ENCODE measurements at places on chromosomes 4 and X.

GRCh38 chr4:54581807-54582206 lies 76.0 kb upstream of the KIT start:
- no peak for DNase-seq

DNA sequence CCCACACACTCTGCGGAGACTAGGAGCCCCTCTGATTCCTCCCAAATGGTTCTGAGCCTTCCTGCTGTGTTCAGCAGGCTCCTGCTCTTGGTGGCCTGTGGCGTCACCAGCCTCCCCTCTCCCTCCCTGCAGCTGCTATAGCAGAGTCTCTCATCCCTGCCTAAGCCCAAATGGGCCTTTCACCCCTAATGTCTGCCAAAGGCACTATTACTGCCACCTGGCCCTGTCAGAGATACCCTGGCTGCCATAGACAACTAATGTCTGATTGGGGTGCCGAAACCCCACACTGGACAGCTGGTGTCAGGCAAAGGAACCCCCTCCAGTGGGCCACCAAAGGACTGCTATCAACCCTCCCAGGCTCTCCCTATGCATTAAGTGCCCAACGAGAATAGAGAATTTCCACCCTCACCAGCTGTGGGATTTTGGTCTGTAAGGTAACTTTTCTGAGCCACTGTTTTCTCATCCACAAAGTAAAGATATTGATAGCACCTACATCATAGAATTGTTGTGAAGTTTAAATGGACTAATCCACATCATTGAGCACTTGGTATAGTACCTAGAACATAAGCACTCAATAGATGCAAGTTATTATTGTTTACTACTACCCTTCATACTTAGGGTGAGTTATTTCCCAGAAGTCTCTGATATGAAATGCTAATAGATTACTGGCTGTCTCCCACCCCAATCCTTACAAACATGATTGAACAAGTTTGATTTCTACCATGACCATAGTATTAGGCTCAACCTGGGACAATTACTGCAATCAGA lies 421.3 kb downstream of the MID1IP1 start:
- no peak for DNase-seq

DNA sequence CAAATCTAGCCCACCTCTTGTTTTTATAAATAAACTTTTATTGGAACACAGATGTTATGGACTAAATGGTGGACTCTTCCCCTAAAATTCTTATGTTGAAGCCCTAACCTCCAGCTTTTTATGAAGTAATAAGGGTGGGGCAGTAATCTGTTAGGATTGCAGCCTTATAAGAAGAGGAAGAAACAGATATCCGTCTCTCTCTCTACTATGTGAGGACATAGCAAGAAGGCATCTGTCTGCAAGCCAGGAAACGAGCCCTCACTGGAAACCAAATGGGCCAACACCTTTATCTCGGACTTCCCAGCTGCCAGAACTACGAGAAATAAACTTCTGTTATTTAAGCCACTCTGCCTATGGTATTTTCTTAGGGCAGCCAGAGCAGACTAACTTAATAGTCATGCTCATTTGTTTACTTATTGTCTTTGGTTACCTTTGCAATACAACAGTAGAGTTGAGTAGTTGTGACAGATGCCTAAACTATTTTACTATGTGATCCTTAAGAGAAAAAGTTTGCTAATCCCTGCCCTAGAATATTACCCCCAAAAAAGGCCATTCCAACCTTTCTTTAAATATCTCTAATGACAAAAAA lies 67.4 kb downstream of the MANBA start:
- DNase-seq, result no peak

DNA sequence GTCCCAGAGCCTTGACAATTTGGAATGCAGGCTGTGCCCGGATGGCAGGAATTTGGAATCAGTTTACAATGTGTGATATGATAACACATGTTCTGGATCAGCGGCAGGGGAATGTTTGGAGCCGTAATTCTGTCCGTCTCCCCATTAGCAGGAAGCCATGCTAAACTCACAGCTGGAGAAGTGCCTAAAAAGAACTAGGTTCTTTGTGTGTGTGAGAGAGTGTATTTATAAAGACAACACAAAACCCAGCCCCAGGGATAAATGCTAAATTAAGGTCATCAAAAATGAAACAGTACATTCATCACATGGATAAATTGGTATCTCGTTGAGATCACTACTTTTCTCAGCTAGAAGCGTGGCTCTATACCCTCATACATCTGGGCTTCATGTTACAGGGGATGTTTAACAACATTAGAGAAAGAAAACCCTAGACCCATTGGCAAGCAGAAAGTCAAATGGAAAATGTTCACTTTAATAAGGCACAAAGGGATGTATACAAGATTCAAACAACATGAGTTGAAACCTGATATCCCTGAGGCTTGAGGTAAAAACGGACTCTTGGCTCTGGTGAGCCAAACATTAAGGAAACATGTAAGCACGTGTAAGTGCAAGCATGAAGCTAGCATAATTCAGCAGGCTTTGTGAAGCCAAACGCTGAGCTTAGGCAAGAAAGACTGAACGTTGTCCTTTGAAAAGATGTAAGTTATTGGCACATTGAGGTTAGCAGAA lies 18.0 kb upstream of the TMEM131L start:
- no peak for DNase-seq

GRCh38 chrX:137926090-137926489 lies 360.2 kb downstream of the ZIC3 start:
- DNase-seq, result no peak

GRCh38 chrX:41733939-41734338 lies 10.0 kb downstream of the GPR82 start:
- no peak for DNase-seq

DNA sequence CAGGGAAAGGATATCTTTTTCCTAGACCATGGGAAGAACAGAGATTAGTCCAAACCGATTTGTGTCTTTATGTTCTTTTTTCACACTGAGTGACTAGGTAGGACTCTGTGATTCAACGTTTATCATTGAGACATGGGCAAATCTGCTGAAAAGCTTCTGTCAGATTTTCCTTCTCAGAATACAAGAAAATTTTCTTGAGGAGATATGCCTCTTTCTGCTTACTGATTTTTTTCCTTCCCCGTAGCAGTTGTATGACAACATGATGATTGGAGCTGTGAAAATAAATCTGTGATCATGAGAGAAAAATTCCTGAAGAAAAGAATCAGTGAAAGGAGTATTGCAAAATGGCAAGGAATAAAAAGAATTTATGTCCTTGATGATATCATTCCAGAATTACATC lies 130.6 kb upstream of the FAT4 start:
- DNase-seq, result no peak

DNA sequence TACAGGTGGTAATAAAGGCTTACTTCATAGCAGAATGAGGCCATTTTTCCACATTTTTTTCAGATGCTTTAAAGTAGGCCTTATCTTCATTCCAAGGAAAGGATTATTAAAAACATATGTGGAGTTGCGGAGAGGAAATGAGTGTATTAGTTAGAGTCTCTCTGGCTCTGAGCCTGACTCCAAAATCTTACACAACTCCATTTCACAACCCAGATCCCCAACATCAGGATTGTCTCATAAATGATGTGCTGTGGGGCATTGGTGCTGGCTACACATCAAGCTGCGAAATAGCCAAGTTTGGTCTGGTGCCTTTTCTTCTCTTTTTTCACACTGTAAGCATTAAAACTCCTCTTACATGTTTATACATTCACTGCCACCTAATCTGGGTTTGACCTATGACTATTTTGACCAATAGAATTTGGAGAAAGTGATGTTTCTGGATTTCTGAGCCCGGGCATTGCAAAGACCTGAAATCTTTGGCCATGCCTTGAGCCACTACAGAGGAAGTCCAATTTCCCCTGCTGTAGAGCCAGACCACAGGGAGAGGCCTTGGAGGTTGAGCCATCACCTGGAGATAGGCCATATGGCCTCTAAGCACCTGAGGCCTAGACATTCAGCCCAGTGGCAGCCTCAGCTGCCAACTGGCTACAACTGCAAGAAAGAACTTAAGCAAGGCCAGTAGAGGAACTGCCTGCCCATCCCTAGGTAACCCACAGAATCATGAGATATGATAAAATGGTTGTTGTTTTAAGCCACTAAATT lies 16.7 kb upstream of the SOD3 start:
- no peak for DNase-seq

GRCh38 chrX:148664995-148665394 lies 164.6 kb downstream of the AFF2 start:
- no peak for DNase-seq

DNA sequence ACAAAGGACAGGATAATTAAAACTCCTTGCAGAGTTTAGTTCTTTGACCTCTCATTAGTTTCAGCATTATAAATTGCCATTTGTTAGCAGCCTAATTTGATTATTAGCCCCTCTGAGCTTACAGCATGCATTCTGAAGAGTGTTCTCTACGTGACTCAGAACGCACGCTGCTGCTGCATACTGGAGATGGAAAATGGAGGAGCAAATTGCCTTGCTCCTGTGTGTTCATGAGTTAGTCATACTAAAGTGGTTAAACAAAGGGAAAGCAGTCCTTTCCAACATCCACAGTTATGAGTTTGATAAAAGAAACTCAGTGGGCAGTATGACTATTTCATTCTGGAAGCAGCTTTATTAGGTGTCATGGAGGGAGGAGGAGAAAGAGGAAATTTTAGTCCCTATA lies 922.5 kb downstream of the RPA4 start:
- no peak for DNase-seq

- no peak for DNase-seq
Observed at GRCh38 chr4:102589743-102590142, 88.6 kb downstream of the NFKB1 start.

GRCh38 chr4:105632599-105632998 lies 75.9 kb downstream of the INTS12 start:
- no peak for DNase-seq

DNA sequence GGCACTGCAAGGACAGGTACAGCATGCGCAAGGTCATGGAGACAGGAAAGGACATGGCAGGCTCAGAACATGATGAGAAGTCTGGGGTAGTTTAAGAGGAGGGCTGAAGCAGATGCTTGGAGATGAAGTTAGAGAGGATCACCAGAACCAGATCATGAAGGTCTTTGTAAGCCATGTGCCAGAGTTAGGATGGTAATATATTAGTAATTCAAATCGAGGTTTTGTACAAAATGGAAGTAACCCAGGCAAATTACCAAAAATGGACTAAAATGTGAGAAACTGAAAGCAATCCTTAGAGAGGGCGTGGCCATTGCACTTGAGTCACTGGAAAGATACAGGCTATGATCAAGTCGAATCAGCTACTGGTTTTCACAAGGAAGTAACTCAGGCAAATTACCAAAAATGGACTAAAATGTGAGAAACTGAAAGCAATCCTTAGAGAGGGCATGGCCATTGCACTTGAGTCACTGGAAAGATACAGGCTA lies 13.5 kb downstream of the RXFP1 start:
- no peak for DNase-seq

DNA sequence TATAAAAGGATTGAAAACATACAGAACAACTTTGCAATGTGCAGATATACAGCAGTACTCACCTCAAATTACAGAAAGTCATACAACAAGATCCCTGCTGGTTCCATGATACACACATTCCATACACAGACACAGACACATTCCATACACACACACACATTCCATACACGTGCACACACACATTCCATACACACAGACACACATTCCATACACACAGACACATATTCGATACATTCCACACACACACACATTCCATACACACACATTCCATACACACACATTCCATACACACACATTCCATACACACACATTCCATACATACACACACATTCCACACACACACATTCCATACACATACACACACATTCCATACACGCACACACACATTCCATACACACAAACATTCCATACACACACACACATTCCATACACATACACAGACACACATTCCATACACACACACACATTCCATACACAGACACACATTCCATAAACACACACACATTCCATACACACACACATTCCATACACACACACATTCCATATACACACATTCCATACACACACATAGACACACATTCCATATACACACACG lies 13.7 kb downstream of the LINC00632 start:
- no peak for DNase-seq

GRCh38 chr4:14783011-14783877 lies 219.0 kb upstream of the CPEB2 start:
- no peak for DNase-seq

DNA sequence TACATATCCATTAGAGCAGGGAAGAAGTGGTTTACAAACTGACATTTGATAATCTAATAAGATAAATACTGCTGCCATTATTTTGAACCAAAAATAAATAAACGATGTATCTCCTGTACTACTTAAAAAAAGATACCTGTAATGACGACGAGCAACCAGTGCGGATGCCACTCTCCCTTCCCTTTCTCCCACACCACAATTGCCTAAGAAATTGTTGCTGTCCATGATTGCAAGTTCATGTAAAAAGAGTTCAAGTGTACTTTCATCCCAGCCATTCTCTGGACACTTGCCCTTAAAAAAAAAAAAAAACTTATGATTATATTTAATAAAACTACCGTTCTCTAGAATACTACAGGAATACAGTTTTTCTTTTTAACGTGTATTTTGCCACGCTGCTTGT lies 1.4 kb downstream of the SEPSECS start:
- DNase-seq, result no peak

DNA sequence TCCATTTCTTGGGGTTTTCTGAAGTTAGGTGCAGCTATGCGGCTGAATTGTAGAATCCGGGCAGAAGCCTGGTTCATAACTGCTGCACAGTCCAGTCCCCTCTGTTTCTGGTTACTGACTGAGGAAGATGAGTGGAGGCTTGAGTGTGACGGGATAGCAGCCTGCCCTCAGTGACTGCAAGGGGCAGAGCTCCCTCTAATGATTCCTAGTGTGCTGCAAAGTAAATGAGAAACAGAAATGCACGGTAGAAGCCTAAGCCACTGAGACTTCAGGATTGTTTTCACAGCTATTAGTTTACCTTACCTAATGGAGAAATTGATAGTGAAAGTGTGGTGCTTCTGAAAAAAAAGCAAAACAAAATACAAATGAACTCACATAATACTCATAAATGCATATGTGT lies 189.2 kb downstream of the GPM6A start:
- DNase-seq, result no peak

DNA sequence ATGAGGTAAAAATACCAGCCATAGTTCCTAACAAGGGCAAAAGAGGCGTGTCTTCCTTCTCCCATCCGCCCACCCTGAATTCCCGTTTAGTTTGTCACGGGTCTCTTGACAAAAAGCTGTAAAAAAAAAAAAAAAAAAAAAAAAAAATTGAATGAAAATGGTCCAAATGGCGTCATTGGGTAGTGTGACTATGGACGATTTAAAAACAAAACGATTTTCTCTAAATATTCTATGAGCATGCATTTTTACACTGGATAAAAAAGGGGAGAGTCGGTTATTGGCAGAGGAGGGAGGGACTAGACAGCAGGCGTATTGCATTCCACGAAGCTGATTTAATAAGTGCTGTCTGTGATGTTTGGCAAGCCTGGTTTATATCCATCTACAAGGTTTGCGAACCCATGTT lies at the start of gene FAM133A:
FAM133A (plus strand) TSS at position 338 of the 403 bp plus-strand sequence. CDS start 35,214 bp downstream, outside the sequence.
- peak; percentile 23 for DNase-seq

- no peak for DNase-seq
Observed at GRCh38 chrX:117510453-117510852, 606.2 kb downstream of the KLHL13 start.

GRCh38 chr4:110830461-110830860 lies 207.6 kb upstream of the PITX2 start:
- DNase-seq, result no peak

- DNase-seq, result no peak
Observed at GRCh38 chr4:172830295-172830764, 338.3 kb upstream of the GALNT7 start.
